ENCODE measurements at places on chromosomes 7 and 10. TPM values are rescaled to one million over a fixed set of nuclear protein-coding genes. Genes with fewer than 3 reads are reported as not detected.
A peak's percentile ranks its signal among the peaks of the same experiment; 100 is the strongest.

The UCN3 gene
- total RNA-seq: not detected

GRCh38 chr10:25304606-25305005 lies 129.8 kb downstream of the GPR158 start:
- no peaks in the 10 kb centered on the region for H3K27me3 ChIP-seq
- no peak overlapping the region for H3K4me3 ChIP-seq
- DNase-seq: no peak
- H3K27ac ChIP-seq: no peak overlapping the region

DNA sequence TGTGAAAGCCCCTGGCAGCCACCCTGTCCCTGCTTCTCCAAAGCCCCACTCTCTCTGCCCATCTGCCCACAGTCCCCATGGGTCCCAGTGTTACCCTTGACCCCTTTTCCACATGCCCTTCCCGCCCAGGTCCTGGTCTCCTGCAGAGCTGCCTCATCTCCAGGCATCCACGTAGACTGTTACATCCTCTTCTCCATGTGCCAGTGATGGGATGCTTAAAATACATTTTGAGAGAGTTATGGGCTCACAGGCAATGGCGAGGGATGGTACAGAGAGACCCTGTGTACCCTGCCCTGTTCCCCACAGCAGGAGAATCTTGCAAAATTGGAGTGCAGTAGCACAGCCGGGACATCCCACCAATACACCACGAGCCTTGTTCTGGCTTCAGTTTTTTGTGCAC lies 56.8 kb downstream of the GLRX3 start:
- H3K27ac ChIP-seq: no peak overlapping the region
- no peak overlapping the region for H3K4me3 ChIP-seq
- no peak for DNase-seq
- no peaks in the 10 kb centered on the region for H3K36me3 ChIP-seq

DNA sequence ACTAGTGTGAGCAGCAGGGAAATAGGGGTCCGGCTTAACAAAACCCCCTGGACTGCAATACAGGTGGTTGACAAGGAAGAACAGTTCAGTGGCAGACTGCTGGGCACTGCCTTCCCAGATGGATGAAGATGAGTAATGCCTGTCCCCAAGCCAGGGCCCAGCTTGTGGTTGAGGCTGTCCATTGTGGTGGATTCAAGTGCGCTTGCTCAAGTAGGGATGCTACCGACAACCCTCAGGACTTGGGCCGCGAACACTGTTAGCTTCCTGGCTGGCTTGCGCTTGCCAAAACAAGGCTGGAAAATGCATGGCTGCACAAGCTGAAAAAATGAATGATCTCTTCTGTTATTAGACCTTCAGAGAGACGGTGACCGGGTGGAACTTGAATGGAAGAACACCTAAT lies 116.1 kb upstream of the ACBD5 start:
- no peak overlapping the region for H3K27ac ChIP-seq
- no peaks in the 10 kb centered on the region for H3K4me1 ChIP-seq
- H3K27me3 ChIP-seq: peaks cover 2% of the 10 kb centered on the region
- no peak overlapping the region for H3K4me3 ChIP-seq

DNA sequence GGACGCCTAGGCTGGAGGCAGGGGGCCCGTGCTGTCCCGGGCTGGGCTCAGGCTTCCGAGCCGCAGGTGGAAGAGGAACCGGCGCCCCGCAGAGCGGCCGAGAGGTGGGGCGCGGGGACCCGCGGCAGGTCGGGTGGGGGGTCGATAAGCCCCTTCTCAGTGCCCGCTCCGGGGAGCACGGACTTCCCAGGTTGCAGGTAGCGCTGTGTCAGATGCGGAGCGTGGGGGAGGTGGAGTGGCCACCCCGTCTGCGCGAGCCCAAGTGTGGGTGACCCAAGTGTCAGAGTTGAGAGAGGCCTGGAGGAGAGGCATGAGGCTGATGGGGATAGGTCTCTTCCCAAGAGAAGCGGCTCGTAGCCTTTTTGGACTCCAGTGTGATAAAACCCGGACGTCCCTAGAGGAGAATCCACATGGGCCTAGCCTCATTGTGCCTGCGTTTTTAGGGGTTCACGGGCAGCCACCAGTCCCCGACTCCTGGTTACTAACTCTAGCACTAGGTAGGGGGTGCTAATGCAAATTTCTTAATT lies 580 bp downstream of the EEPD1 start:
- no peak for DNase-seq
- peak overlapping the region; percentile 29 for H3K27ac ChIP-seq
- no peaks in the 10 kb centered on the region for H3K27me3 ChIP-seq

- no peak overlapping the region for H3K27ac ChIP-seq
- no peak overlapping the region for H3K4me3 ChIP-seq
- no peaks in the 10 kb centered on the region for H3K27me3 ChIP-seq
- DNase-seq: no peak
These were observed 54.8 kb downstream of the DGKI start for GRCh38 chr7:137791930-137792329.

The RHEB gene
- 19.7 TPM for total RNA-seq

- no peak overlapping the region for H3K4me3 ChIP-seq
- no peak overlapping the region for H3K27ac ChIP-seq
- H3K36me3 ChIP-seq: peaks cover 22% of the 10 kb centered on the region
- peaks cover 25% of the 10 kb centered on the region for H3K4me1 ChIP-seq
- H3K27me3 ChIP-seq: no peaks in the 10 kb centered on the region
- DNase-seq: no peak
These were observed 98.2 kb downstream of the RNF216 start for GRCh38 chr7:5683280-5683670.
